NCI-H1436 (cell line): ENCODE measurements at places on chromosomes 2 and 18.

GRCh38 chr2:63788071-63788470 lies 53.6 kb upstream of the UGP2 start:
- no peak for DNase-seq

DNA sequence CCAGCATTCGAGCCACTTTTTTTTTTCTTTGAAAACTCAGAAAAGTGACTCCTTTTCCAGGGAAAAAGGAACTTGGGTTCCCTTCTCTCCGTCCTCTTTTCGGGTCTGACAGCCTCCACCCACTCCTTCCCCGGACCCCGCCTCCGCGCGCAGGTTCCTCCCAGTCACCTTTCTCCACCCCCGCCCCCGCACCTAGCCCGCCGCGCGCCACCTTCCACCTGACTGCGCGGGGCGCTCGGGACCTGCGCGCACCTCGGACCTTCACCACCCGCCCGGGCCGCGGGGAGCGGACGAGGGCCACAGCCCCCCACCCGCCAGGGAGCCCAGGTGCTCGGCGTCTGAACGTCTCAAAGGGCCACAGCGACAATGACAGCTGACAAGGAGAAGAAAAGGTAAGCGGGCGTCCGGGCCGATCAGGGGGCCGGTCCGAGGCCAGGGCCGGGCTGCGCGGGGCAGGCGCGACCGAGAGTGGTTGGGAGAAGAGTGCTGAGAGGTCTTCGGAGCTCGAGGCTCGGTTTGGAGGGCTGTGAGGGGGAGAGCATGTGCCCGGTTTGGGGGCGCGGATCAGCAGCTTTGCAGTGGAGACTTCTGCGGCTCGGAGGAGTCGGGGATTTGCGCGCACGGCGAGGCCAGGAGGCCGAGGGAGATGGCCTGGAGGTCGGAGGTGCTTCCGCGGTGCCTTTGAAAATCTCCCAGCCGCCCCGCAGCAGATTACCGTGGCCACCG lies 502 bp downstream of the EPAS1 start:
- peak; percentile 54 for DNase-seq

DNA sequence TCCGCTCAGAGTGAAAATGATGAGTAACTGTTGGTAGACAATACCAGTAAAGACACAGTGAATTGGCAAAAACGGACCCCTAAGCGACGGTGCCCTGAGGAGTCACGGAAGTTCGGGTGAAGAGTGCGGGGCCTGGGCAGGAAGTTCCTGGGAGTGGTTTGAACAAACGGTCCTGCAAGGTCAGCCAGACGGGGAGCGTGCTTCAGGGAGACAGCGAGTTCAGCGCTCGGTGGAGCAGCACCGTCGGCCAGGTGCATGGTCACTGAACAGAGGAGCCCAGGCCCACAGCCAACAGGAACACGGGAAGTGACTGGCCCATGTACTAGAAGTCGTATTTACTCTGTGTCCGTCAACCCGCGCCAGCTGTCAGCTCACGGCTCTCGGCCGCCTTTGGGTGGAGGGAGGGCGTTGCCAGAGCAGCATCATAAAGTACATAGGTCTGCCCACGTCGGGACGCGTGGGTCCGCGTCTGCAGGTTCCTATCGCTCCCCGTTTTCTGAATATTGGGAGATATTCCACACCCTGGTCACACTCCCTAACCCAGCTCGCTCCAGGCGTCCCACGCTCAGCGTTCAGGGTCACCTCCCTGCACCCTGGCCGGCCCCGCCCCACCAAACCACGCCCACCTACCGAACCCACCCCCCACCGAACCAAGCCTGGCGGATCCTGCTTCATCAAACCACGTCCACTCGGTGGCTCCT lies 75.6 kb upstream of the UXS1 start:
- peak; percentile 2 for DNase-seq

DNA sequence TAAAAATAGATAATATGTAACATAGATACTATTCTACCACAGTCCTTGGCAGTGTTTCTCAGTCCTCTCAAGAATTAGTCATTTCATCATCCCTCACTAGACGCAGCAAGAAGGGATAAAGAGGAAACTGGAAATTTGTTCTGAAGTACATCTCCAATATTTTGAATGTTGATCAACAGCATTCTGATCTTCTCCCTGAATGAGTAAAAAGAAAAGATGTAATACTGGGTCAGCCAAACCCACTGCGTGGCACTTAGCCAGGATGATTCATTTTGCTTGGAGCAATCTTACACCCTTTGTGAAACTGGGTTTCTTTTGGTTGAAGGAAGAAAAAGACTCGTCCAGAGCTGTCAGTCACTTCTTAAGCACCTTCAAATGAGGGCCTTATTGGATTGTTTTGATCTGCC lies 54.1 kb downstream of the TAF1B start:
- no peak for DNase-seq

- DNase-seq = peak; percentile 36
Observed at GRCh38 chr2:241903121-241904010, 33.8 kb downstream of the RTP5 start.

- DNase-seq = peak; percentile 49
Observed at GRCh38 chr2:127479219-127479825, 47.0 kb downstream of the IWS1 start.

DNA sequence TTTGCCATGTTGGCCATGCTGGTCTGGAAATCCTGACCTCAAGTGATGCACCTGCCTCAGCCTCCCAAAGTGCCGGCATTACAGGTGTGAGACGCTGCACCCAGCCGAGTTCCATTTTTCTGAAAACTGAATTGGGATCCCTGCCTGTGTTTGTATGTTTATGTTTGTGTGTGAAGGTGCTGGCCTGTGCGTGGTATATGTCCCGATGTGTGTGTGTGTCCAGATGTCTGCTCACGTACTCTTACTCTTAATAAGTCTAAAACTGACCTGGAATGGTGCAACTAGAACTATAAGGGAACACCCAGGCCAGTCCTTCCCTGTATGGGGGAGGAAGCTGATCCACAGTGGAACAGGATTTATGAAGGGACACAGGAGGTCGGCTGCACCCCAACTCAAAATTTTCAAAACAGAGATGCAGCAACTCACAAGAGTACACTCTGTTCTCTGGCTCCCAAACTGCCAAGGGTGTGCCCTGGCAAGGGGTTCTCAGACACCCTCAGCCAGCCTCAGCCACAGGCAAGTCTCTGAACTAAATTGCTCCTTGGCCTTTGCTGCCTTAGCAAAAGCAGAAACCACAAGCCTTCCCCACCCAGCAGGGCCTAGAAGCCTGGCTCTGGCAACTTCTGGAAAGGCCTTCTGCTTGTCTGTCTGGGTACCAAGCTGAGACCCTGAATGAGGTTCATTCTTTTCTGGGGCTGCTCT lies 36.5 kb downstream of the RHOB start:
- DNase-seq = no peak

GRCh38 chr2:45567974-45568789 lies 42.9 kb downstream of the SRBD1 start:
- DNase-seq = no peak

GRCh38 chr2:232146294-232146693 lies 184.8 kb downstream of the DIS3L2 start:
- no peak for DNase-seq

- no peak for DNase-seq
Observed at GRCh38 chr2:33373986-33374385, 102.5 kb upstream of the RASGRP3 start.

DNA sequence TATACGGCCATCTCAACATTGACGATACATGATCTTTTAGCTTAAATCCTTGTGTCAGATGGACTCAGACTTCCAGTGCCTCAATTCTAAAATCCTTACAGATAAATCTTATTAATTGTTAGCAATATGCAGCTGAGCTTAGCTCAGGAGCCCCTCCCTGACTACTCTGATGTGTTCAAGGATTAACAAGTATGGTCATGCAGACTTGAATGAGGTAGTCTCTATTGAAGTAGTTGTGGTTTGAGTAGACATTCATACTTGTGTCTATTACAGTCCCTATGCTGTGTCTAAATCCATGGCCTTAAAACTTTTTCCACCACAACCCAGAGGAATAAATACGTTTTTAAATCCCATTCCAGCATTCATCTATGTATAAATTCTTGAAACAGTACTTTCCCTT lies 119.5 kb downstream of the NUP35 start:
- no peak for DNase-seq

GRCh38 chr2:213923543-213923942 lies 487.3 kb upstream of the VWC2L start:
- peak; percentile 1 for DNase-seq

DNA sequence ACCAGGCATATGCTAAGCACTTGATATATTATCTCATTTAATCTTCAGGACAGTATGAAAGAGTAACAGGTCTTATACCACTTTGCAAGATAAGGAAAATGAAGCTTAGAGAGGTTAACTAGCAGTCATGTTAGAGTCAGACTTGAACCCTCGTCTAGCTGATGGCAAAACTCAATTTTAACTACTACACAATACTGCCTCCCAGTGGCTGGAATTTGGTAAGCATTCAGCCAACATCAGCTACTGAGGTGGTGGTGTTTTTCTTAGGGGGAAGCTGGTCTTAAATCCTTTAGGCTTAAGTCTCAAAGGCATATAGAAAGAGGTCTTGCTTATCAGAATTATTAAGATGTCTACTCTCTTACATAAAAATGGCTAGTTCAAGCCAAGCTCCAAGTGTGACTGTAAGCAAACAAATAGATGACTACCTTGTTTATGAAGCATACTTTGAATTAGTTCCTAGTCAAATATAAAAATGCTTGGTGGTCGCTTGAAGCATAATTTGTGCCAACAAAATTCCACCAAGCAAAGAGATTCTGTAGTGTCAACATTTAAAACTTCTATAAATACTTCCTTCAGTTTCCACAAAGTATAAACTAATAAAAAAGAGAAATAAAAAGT lies 325.4 kb upstream of the FIGN start:
- DNase-seq = no peak

DNA sequence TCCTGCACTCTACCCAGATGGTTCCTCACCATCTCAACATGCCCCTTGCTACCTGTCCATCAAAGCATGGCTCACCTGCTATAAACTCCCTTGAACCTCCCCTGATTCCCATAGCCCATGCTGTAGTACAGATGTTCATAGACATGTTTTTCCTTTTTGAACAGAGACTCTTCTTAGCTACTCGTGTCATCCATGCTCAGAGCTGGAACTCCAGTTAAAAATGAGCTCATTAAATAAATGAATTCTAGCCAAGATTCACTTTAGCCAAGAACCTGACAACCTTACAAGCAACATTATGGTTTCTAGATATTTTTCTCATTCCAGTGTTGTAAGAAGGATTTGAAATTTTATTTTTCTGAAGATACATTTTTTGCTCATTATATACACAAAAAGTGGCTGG lies 65.0 kb downstream of the SCG2 start:
- no peak for DNase-seq

DNA sequence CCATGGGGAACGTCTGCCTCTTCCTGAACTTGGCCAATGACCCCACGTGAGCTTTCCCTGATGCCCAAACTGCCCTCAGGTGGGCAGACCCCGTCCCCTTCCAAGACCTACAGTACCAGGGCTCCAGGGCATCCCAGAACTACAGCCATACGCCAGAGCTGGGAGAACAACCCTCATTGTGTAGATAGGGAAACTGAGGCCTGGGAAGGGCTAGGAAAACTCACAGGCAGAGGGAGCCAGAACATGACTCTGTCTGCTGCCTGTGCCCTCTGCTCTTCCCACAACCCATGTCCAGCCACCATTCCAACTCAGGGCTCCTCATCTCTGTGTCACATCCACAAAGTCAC lies 16.8 kb upstream of the ANKRD53 start:
- DNase-seq = no peak

- DNase-seq = no peak
Observed at GRCh38 chr2:158966312-158966711, 2.1 kb upstream of the TANC1 start.

DNA sequence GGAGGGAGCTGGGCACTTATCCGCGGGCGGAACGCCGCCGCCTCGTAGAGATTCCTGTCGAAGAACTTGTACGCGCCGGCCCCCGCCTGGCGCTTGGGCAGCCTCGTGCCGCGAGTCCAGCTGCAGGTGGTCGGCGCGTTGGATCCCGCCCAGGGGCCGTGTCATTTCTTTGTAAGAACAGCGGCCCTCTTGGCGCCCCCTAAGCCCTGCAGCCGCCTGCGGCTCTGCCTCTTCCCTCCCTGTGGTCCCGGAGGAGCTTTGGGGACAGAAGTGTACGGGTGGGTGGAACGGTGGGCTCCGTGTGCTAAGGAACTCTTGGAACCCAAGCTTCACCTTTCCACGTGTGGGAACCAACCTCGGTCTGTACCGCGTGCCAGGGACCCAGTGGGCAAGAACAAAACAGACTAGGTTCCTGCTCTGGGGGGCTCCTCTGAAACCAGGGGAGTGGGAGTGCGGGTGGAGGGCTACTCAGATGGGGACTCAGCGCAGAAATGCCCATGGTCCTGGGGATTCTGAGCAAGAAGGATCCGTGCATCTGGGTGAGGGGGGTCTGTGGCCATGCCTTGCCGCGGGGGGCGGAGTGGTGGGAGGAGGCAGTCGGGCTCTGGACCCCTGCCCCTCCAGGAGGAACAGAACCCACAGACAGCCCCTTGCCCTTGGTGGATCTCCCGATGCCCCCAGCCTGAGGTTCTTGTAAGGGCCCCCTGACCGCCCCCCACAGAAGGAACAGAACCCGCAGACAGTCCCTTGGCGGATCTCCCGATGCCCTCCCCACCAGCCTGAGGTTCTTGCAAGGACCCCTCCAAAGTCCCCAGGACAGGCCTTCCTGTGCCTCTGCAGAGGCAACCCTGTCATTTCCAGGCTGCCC lies 1.5 kb downstream of the GPC1 start:
- DNase-seq = no peak

DNA sequence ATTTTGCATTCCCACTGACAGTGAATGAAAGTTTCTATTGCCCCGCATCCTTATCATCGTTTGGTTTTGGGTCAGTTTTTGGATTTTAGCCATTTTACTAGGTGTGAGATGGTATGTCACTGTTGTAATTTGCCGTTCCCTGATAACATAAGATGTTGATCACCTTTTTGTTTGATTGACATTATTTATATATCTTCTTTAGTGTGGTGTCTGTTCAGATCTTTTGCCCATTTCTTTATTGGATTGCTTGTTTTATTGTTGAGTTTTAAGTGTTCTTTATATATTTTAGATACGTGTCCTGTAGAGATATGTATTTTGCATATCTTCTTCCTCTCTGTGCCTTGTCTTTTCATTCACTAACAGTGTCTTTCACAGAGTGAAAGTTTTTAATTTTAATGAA lies 55.3 kb downstream of the EPC2 start:
- no peak for DNase-seq

GRCh38 chr18:74068296-74068695 lies 79.3 kb downstream of the FBXO15 start:
- no peak for DNase-seq

DNA sequence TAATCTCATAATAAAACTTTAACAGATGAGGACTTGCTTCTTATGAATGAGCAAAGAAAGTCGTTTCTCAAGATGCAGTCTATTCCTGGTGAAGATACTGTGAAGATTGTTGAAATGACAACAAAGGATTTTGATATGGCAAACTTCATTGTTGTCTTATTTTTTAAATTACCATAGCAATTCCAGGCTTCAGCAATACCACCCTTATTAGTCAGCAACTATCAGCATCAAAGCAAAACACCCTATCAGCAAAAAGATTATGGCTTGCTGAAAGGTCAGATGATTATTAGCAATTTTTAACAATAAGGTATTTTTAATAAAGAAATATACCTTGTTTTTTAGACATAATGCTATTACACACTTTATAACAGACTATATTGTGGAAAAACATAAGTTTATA lies 88.3 kb downstream of the COL5A2 start:
- DNase-seq = no peak

- no peak for DNase-seq
Observed at GRCh38 chr18:80229363-80229762, 18.0 kb downstream of the PARD6G start.

GRCh38 chr2:15669375-15669910 lies 77.8 kb downstream of the DDX1 start:
- DNase-seq = no peak

GRCh38 chr2:208366215-208367127 lies 40.1 kb upstream of the PTH2R start:
- DNase-seq = no peak
